Activated naive CD4-positive, alpha-beta T cell (primary cell): ENCODE measurements at places on chromosomes 5 and 9.

- DNase-seq, result no peak
Observed at GRCh38 chr5:28975508-28975907, 1937.1 kb upstream of the CDH9 start.

DNA sequence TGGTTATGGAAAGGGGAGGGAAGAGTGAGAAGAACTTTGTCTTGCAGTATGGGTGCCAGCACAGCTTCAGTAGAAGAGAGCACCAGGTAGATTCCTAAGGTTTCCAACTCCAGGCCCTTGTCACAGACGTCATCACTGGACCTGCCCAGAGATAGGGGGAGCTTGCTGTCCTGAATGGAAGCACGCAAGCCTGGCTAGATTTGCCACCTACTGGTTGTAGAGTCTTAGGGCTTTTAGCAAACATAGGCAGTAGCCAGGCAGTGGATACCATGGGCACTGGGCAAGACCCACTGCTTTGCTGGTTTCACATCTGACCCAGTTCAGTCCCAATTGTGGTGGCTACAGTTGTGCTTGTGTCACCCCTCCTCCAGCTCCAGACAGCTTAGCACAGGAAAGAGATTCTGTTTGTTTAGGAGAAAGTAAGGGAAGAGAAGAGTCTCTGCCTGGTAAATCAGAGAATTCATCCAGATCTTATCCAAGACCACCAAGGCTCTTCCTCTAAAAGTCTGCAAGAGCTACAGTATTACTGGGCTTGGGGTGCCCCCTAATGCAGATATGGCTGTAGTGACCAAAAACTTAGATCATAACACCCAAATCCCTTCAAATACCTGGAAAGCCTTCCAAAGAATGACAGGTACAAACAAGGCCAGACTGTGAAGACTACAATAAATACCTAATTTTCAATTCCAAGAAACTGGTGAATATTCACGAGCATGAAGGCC is 158.9 kb downstream of the HINT1 start:
- DNase-seq, result no peak

DNA sequence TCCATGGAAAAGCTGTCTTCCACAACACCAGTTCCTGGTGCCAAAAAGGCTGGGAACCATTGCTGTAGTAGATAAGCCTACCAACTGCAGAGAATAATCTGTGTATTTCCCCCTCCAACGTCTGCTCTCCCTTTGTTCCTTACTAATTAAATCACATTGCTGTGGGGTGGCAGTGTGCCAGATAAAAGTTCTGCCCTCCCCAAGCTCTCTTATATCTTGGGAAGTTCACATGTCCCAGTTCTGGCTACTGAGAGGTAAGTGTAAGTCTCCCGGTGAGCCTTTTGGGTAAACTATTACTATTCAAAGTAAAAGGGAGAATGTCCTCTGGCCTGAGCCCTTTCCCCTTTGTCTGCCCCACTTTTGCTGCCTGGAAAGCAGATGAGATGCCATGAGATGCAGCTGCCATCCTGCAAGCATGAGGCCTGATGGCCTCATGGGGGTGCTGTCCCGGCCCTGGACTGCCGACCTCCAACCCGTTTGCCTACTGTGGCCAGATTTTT is 14.7 kb downstream of the ENC1 start:
- no peak for DNase-seq

DNA sequence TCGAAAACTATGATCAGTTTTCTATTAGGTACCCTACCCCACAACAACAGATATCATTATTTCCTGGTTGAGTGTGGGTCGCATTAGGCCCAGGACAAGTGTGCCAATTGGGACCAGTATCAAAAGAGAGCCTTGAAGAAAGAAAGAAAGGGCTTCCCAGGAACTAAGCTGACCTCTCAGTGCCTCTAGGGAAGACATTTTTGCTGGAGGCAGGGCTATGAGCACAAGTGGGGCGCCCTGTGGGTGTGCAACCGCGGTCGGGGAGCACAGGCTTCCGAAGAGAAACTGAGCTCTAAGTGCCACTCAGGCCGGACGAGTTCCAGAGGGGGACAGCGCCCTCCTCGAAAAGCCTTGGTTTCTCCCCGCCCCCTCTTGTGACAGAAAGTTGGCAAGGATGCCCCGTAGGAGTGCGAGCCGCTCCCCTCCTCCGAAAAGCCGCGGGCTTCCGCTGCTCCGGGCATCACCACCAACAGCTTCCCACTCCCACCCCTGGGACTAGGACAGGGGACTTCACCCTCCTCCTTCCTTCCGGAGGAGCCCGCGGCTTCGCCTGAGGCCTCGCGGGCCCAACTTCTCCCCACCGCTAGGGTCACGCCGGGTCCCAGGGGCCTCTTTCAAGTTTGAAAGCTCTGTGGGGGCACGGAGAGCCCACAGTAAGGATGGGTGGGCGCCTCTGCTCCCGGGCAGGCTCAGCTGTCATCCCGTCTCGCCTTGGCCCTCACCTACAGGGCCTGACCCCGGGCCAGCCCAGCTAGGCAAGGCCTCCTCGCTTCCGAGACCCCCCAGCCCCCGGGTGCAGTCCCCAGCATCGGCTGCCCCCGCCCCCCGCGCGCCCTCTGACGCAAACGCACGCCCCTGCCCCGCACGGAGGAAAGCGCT is 2.0 kb downstream of the NR2F1-AS1 start:
- no peak for DNase-seq

GRCh38 chr5:6900247-6901227 is 187.3 kb downstream of the TENT4A start:
- no peak for DNase-seq

GRCh38 chr9:123310551-123311249 is 42.3 kb upstream of the STRBP start:
- DNase-seq, result no peak

GRCh38 chr9:9631284-9631683 is 981.5 kb downstream of the PTPRD start:
- DNase-seq, result no peak

DNA sequence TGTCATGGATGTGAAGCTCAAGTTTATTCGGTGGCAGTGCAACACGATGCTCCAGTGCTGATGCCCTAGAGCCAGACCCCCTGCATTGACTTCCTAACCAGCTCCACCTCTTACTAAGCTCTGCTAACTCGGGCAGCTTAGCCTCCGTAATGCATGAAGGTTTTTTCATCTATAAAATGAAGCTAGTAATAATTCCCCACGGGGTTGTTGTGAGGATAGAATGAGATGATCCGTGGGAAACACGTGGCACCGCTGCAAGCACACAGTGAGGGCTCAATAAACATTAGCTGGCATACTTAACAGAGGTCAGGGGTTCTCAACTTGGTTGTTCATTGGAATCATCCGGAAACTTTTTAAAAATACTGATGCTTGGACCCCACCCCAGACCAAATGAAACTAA is 6.8 kb downstream of the ENC1 start:
- no peak for DNase-seq

- DNase-seq, result no peak
Observed at GRCh38 chr5:107011605-107012004, 659.1 kb downstream of the EFNA5 start.

DNA sequence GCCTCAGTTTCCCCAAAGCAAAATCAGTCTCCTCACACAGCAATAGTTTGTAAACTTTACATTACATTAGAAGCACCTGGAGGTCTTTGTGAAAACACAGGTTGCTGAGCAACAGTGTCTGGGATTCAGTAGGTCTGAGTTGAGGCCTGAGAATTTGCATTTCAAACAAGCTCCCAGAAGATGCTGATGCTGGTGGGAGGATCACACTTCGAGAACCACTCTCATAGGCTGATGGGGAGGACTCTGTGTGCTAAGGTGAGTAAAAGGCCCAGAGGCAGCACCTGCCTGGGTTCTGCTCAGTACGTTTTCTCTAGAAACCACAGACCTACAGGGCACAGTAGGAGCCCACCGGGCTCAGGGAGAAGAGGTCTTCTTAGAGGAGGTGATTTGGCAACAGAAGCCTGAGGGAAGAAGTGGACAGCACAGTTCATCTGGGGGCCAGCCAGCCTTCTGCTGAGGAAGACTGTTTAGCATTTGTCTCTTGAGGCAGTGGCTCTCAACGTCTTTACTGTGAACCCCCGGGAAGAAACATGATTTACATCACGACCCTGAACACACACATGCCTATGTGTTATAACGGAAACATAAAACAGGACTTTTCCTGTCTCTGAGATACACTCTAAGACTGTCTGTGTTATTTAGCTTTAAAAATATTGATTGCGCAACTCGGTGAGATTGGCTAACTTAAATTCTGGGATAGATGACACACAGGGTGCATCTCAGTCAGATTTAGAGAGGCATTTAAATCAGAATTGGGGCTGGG is 24.8 kb upstream of the DENND1A start:
- DNase-seq, result no peak

DNA sequence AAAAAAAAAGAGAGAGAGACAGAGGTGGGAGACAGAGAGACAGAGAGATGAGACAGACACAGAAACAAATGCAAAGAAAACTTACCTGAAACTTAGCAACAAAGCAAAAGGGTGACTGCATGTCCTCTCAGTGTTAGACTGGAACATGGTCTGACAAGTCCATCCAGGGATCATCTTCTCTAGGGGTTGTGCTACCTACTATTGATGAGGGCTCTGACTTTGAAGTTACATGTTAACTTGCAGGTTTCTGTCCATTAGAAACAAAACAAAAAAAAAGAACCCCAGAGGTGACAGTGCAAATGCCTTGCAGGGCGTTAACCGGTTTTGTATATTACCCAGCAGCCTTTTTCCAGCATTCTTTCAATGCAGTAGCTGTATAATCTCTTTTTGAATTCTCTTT is 13.6 kb upstream of the SPARC start:
- DNase-seq, result no peak

- DNase-seq, result no peak
Observed at GRCh38 chr9:71218774-71219173, 97.4 kb upstream of the TRPM3 start.

DNA sequence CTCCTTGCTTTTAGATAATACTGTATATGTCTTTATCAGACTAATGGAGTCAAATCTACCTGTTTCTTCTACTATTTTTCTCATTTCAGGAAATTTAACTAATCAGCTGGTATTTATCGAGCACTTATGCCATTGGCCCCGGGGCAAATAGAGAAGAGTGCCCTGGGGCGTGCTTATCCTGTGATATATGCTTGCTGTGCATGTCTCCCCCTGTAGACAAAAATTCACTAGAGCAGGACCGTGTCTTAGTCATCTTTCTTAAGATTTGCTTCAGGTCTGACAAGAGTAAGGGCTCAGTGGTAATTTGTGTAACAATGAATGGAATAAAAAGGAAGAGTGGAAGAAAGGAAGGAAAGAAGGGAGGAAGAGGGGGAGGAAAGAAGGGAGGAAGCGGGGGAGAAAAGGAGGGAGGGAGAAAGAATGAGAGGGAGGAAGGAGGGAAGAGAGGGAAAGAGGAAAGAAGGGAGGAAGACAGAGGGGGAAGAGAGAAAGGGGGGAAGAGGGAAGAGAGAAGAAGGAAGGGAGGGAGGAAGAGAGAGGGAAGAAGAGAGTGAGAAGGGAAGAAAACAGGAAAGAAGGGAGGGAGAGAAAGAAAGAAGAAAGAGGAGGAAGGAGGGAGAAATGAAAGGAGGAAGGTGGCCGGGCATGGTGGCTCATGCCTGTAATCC is 295.7 kb upstream of the PANK3 start:
- DNase-seq, result no peak

DNA sequence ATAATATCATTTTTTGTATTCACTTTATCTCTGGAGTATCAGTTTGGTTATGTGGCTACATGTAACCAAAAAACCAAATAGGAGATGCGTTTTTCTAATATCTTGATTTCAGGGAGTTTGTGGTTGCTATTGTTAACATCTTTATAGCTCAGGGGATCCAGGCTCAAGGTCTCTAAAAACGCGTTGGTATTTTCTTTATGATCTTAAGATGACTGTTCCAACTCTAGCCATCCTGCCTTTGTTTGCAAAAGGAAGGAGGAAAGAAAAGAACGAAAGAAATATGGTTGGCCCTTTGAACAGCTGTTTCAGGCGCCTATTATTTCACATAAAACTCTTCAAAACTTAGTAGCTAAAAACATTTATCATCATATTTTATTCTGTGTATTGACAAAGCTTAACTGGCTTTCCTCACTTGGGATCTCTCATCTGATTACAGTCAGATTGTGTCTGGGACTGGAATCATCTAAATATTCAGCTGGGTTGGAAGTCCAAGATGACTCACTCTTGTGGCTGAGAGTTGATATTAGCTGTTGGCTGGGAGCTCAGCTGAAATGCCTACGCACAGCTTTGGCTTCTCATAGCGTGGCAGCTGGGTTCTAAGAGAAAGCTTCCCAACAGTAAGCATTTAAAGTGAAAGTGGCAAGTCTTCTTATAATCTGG is 60.1 kb downstream of the FAM174A start:
- no peak for DNase-seq

GRCh38 chr9:125632321-125633115 is 74.5 kb downstream of the MAPKAP1 start:
- DNase-seq, result no peak

GRCh38 chr5:1542781-1543180 is 19.0 kb upstream of the LPCAT1 start:
- no peak for DNase-seq

- no peak for DNase-seq
Observed at GRCh38 chr9:86763791-86764190, 183.5 kb downstream of the GAS1 start.

DNA sequence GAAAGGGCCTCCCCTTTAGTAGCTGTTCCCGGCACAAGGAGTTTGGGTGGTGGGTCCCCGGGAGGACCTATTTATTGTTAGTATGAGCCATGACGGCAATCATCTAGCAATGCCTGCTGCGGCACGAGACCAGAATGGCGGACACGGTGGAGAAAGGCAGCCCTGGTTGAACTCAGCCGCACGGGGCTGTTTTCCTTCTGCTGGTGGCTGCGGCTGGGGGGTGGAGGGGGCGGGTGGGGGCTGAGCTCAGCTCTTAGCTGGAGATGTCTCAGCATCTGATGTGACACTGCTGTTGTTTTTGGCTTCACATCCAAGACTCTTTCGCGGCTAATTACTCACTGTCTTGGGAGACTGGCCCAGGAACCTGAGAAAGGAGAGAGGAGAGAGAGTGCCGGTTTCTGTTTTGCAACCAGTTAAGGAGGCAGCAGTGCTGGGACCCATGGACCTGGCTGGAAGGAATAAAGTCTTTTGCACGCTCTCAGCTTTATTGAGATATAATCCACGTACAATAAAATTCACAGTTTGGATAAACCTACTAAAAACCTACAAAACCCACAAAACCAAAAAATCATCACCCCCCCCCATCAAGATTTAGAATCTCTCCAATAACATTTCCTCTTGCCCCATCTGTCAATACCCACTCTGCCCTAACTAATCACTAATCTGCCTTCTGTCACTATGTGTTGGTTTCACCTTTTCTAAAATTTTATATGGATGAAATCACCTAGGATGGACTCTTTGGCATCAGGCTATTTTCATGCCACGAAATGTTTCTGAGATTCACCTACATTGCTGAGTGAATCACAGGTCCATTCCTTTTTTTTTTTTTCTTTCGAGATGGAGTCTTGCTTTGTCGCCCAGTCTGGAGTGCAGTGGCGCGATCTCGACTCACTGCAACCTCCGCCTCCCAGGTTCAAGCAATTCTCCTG is 81.8 kb upstream of the NEURL1B start:
- no peak for DNase-seq

GRCh38 chr5:65100911-65101631 is 332.3 kb downstream of the CWC27 start:
- no peak for DNase-seq
